ENCODE measurements at places on chromosomes 1 and 21. TPM values are rescaled to one million over a fixed set of nuclear protein-coding genes. Genes with fewer than 3 reads are reported as not detected.

DNA sequence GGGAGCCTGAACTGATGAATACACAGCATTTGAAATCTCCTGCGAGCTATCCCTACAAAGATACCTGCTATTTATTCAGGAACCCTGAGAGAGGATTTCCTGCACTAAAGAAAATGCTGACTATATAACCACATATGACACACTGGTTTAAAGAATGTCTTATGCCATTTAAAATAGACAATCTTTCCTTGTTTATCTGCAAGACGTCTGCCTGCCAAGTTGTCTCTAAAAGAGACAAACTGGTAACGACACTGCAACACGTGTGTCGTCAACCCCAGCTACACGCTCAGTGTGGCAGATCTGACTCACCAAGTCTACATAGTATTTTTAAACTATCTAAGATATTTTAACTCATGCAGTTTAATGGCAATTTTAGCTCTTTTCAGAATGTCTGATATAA lies 42.7 kb downstream of the APP start:
- no peak for DNase-seq

DNA sequence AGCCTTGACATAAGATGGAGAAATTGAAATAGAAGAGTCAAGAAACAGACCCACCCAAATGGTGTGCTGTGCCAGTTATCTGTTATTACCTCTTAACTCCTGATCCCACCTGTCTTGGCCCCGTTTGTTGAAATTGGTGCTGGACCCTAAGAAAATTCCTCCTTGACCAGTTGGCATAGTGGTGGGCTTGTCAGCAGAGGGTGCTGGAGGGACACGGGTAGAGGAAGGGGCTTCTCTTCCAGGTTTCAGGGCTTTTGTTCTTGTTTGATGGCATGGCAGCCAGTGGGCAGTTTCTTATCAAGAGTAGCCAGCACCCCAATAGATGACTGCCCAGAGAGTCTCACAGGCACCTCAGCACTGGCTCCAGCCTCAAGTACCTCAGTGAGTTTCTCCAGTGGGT lies 51.6 kb downstream of the PCBP3 start:
- no peak for DNase-seq

DNA sequence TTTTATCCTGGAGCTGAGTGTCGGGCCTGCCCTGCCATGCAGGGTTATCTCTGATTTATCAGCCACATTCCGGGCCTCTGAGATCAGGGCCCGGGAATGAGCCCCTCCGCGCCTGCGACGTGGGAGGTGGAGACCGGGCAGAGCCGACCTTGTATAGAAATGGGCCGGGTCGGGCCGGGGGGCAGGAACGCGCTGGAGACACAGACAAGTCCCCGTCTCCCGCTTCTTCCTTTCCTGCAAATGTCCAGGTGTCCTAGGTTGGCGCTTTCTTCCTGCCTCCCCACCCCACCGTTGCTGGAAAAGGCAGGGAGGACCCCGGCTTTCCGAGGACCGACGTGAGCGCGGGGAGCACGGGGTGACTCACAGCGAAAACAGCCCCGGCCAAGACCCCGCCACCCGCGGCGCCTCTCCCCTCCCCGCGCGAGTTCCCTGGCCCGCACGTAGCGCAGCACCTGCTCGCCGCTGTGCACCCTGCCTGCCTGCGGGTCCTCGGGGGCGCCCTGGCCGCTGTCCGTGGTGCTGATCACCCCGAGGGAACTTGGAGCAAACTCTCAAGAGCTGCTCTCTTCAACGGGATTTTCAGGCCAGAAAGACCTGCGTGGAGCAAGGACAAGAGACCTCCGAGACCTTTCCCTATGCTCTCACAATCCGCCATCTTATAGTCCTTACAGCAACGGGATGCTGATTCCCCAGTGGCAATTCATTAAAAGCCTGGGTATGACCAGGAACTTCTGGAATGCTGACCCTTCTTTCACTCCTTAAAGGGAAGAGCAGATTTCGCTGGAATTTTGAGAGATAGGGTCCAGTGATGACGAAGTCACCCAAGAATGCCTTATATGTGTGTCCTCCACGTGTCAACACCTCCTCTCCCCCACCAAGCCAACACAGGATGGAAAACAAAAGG lies 475 bp upstream of the NPPB start:
- DNase-seq: no peak

Gene TNFRSF9
- not detected for total RNA-seq

Gene GFI1
- total RNA-seq: 0.09 TPM

Gene DIO1
- total RNA-seq: not detected

All from esophagus squamous epithelium (tissue), 5 donors.